ENCODE measurements at places on chromosomes 3 and 15.

- no peak for DNase-seq
Measured at GRCh38 chr3:189375532-189375931, 203.8 kb downstream of the TPRG1 start.

- no peak for DNase-seq
Measured at GRCh38 chr3:62655691-62656063, 219.5 kb downstream of the CADPS start.

DNA sequence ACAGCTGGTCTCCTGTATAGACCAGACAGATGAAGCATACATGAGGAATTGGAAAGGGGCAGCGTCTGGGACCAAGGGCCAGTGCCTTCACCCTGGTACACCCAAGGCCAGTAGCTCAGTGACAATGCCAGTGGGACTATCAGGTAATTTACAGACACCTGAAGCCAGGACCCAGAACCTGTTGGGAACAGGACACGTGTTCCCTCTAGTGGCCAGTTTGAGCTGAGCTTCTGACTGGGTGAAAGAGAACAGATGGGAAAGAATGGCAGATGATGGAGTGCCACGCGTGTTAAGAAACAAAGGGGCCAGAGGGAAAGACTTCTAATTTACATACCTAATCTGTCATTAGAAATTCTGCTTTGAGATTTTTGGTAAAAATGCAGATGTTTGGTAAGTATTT is 5.1 kb upstream of the SLC25A38 start:
- peak; percentile 24 for DNase-seq

GRCh38 chr3:195007151-195007550 is 263.8 kb downstream of the XXYLT1 start:
- DNase-seq, result no peak

DNA sequence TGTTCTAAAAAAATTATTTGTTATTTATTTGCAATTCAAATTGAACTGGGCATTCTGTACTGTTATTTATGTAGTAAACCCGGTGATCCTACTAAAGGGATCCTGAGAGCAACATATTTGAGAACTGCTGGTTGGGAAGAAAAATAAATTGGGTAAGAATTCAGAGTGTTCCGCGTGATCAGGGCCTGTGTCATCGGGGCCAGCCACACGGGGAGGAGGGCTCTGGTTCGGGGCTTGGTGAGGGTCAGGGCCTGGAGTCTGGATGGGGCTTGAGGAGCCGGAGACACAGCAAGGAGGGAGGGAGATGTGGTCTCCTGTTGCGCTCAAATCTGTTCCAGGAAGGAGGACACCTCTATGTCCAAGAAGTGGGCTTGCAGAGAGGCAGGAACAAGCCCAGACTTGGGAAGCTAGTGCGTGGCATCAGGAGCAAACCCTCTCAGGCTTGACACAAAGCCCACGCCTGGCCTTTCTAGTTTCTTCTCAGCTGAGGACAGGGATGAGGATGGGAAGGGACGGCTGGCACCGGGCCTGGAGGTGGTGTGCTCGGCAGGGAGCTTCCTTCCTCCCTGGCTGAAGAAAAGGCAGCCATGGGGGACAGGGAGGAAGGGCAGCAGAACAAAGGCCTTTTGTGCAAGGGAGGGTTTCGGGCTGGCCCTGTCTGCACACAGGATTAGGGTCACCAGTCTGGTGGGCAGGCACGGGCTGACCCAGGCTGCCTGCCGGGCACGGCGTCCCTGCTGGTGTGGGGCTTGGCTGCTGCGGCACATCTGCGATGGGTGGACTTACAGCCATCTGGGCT is 22.9 kb upstream of the FBLN2 start:
- DNase-seq, result no peak

Data from stimulated activated CD8-positive, alpha-beta memory T cell treated with anti-CD3 and anti-CD28 coated beads, Interleukin-4, amount 100 ng/mL, for 4 hours (primary cell).